Activated T-cell treated with anti-CD3 and anti-CD28 coated beads for 1 hour (primary cell): ENCODE measurements at places on chromosomes 3 and 15.

- no peak for DNase-seq
Observed at GRCh38 chr3:21729888-21730459, 21.0 kb downstream of the ZNF385D start.

GRCh38 chr15:58174709-58175108 is 36.5 kb downstream of the AQP9 start:
- DNase-seq, result no peak

DNA sequence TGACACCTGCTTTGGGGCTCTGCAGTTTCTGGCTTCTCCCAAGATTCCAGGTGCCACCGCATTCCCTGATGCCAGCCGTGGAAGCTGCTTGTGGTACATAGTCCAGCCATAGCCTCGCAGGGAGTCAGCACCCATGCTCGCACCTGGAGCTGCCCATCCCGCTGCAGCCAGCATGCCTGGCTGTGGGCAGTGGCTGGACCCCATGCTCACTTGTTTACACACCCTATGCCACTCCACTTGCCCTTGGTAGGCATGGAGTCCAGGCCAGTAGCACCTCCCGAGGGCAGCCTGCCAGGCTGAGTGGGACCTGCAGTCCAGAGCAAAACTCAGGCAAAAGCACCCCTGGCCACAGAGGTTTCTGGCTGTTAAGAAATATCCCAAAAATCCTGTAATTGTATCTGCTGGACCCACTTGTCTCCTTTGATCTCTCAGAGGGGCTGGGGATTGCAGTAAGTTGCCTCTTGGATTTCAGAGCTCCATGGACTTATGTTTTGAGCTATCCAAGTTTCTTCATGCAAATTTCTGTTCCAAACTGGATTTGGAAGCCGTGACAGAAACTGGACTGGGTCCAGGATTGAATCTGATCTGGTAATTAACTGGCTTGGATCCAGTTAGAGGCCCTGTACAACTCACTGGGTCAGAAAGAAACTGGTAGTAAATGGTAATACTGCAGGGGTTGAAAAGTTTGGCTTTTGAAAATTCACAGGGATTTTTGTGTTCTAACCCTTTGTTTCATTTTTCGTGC is 149.3 kb downstream of the FMN1 start:
- no peak for DNase-seq

GRCh38 chr3:33704891-33705290 is 13.2 kb downstream of the CLASP2 start:
- no peak for DNase-seq

DNA sequence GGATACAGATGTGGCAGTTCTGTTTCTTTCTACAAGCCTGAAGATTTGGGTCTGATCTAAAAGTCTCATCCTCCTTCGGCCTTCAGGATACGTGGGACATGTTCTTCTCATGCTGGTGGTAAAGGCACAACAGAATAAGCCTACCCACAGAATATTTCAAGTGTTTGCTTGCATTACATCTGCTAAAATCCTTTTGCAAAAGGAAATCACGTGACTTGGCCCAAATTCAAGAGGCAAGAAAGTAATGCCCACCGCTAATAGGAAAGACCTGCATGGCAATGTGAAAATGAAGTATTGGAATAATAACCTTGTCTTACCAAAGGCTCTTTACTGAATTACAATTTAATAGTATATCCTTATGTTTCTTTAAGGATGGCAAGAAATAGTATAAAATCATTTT is 439.9 kb upstream of the TGFBR2 start:
- DNase-seq, result no peak

DNA sequence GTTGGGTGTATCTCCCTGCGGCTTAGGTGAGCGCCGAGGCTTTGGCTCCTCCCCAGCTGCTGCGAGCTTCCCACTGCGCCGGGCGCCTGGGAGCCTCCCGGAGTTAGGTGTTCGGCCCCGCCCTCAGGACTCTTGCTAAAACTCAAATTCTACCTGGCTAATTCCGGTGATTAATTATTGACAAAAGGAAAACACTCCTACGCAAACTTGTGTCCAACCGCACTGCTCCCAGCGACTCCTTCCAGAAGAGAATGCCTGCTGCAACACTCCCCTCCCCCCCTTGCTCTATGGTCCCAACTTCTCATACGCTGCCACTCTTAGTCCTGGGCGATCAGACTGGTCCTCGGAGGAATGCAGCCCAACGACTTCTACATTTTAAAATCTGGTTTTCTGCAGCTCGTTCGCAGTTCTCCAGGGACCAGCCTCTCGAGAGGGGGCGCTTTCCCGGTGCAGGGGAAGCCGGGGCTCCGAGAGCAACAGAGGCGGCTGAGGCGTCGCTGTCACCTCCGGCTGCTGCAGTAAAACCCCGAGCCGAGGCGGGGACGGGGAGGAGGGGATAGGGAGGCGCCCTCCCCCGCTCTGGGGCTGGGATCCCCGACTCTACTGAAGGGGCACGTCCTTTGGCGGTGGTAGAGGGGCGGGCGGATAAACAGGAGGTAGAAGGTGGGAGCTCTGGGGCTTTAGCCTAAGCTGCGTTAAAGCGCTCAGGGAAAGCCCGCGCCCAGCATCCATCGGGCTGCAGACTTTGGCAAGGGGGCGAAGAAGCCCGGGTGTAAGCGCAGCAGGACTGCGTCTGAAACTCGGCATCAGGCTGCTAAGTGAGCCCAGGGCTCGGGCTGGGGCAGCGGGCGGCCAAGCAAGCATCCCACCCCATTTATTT is at the start of gene SPTSSB:
TSS of gene SPTSSB (minus strand) at position 77 of the 880 bp plus-strand sequence. CDS start 25,194 bp downstream, outside the sequence.
- peak; percentile 35 for DNase-seq

GRCh38 chr3:146750196-146750595 is 145.1 kb upstream of the PLSCR5 start:
- DNase-seq, result no peak

DNA sequence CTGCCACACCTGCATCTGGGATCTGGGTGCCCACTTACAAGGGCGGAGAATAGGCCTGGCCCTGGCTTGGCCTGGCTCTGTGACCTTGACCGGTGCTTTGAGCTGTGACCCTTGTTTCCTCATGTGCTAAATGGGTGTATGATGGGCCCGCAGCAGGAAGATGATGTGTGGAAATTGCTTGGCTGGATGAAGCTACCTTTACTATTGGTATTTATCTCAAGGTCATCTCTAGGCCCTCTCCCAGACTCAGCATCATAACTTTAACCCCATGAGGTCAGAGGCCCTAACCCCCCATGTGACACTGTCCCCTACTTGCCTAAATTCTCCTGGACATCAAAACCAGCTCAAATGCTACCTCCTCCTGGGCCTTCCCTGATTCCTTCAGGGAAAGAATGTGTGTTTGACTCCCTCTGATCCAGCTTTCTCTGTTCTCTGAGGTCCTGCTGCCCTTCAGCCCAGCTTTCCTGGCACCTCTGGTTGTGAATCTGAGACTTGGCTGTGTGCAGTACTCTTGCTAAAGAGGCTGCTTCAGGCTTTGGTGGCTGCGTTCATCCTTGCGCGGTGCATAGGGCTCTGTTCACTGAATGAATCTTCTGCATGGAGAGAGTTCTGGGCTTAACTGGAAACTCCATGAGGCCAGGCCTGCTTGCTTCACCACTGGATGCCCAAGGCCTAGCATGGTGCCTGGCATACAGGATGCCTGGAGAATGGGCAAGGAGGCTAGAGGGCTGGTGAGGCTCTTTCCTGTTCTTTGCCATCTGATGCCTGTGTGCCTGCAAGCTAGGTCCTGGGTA is 25.2 kb upstream of the SLC6A6 start:
- no peak for DNase-seq

DNA sequence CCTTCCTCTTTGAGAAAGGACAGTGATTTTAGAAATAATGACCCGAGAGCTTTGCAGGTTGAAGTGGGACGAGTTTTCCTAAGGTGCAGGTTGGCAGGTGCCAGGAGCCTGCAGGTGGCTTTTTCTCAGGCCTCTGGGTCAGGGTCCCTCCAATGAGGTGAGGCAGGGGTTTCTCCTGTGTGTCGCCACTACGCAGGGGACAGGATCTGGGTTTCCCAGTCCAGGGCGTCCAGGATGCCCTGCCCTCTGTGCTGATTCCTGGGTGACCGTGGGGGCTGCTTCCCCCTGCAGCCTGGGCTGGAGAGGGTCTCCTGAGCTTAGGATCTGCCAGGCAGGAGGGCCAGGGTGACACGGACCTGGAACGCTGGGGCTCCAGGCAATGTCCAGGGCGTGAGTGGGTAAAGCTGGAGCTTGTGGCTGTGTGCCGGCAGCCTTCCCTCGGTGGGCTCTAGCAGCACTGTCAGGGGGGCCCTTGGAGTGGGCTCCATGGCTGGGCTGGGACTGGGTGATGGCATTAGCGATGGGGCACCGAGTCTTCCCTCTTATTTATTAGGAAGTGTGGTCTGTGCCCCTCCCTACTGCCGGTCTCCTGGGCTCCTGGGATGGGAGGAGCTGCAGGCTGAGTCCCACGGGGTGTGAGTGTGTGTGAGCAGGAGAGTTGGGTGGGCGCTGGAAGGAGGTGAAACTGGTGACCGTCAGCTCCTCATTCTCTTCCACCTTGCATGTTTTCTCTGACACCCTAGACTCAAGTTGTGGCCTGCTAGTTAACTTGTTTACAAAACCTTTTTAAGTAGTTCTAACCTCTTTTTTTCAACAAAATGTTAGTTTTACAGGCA is 1.8 kb downstream of the APBA2 start:
- no peak for DNase-seq

DNA sequence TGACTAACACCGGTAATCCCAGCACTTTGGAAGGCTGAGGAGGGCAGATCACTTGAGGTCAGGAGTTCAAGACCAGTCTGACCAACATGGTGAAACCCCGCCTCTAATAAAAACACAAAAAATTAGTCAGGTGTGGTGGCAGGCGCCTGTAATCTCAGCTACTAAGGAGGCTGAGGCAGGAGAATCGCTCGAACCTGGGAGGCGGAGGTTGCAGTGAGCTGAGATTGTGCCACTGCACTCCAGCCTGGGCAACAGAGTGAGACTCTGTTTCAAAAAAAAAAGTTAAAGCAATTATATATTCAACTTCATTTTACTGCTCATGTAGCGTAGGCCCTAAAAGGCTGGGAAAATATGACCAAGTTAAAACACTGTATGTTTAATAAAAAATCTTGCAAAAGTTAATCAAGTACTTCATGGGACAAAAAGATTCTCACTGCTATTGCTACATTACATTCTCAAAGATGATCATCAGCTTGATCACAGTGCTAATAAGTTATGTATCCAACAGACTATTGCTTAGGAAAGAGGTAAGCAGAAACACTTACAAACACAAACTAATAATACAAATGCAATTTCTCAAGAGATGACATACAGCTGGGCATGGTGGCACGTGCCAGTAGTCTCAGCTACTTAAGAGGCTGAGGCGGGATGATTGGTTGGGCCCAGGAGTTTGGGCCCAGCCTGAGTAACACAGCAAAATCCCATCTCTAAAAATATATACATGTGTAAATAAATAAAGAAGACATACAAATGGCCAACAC is 2.7 kb downstream of the COPS2 start:
- DNase-seq, result no peak

DNA sequence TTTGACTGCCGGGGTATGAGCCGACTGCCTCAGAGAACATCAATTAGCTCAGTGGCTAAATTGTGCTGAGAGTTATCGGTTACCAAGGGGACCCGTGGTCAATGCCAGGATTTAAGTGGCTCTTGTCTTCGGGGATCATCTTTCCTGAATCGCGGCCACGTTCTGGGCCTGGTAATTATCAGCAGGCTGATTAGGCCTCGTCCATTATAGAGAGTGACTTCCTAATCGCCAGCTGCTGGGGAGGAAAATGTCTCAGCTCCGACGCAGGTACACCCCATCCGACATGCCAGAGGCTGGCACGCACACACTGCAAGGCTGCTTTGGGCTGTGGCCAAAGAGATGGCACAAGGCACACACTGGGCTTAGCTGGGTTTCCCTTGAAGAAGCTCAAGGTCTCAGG is 10.6 kb downstream of the TRH start:
- DNase-seq, result no peak

DNA sequence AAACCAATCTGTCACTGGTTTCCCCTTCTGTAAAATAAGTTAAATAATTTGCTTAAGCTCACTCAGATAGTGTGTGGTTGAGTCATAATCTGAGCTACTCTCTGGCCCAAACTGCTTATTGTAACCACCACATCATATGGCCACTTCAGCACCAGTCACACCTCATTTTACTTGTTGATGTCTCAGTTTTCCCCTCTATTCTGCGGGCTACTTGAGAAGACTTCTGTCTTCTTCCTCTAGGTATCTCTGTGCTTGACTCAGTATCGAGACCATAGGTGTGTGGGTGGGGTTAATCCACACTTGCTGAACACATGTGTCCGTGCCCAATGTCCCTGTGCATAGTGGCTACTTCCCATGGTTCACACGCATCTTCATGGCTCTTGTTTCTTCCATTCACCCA is 32.9 kb downstream of the CRYGS start:
- no peak for DNase-seq

DNA sequence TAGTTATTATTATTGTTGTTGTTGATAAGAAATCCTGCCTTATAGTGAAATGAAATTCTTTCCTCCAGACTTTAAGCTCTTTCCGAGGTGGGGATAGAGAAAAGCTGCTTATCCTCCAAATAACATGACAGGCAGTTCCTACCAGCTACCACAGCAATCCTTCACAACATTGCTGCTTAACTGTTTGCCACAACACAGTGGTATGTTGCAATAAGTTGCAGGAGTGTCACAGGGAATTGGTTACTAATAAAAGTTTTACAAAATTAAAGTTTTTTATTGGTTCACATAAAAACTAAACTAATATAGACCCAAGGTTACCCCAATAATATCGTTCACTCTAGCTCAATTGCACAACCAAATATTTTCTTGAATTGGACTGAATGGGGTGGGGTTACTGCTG is 57.4 kb upstream of the ICE2 start:
- DNase-seq, result no peak

DNA sequence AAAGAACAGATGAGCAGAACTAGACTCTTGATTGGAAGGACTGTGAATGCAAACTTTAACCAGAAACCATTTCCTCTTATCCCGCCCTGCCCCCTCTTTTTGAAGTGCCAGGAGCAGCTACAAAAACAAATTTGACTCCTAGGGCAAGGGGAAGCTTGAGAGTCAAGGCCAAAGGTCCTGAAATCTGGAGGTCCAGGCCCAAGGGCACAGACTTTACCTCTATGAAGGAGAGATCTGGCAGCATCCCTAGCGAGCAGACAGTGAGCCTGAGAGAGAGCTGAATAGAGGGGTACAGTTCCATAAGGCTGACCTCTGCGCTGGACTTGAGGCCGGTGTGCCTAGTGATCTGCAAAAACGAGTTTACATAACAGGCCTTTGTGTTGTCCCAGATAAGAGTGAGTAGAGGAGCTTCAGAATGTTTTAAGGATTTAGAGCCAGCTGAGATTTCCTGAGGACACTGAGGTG is 5.1 kb downstream of the RAB43 start:
- DNase-seq, result no peak

- no peak for DNase-seq
Observed at GRCh38 chr15:47288794-47289193, 428.5 kb upstream of the SEMA6D start.

- DNase-seq, result no peak
Observed at GRCh38 chr3:42443292-42443691, 32.9 kb upstream of the LYZL4 start.

GRCh38 chr3:111472556-111472955 is 69.4 kb upstream of the CD96 start:
- DNase-seq, result no peak
